ENCODE measurements at places on chromosomes 6 and 20. TPM values are rescaled to one million over a fixed set of nuclear protein-coding genes. Genes with fewer than 3 reads are reported as not detected.

GRCh38 chr20:47438464-47439381, 63.0 kb upstream of the NCOA3 start:
- peak; percentile 75 for DNase-seq

The NMBR gene
- polyA plus RNA-seq = 0.09 TPM

- DNase-seq = no peak
These were observed 48.7 kb downstream of the ANKRD6 start for GRCh38 chr6:89481695-89482094.

The EEF1A2 gene
- 29.7 TPM for polyA plus RNA-seq

DNA sequence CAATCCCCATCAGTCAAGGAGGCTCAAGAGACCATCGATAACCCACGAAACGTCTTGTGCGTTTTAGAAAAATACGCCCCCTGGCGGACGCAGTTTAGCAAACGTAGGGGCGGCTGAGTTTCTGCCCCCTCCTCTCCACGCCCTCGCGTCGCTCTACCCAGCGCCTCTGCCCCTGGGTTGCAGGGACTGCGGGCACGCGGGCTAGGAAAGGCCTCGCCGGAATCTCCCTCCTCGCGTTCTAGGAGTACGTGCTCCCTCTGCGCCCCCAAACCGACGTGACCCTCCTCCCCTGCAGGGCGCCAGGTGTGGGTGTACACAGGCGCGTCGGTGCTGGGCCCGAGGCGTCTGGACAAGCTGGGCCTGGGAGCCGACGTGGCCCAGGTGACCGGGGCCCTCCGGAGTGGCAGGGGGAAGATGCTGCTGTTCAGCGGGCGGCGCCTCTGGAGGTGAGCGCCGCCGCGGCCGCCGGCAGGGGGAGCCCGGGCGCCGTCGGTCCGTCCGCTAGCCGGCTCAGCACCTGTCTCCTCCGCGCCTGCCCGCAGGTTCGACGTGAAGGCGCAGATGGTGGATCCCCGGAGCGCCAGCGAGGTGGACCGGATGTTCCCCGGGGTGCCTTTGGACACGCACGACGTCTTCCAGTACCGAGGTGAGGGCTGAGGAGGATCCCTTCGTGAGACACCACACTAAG, 5.3 kb downstream of the MMP9 start:
- DNase-seq = no peak

- DNase-seq = no peak
These were observed 13.4 kb upstream of the RPS6KA2 start for GRCh38 chr6:166640342-166641043.

The CCN2 gene
- polyA plus RNA-seq = 102 TPM

The PACSIN1 gene
- polyA plus RNA-seq = 0.33 TPM

GRCh38 chr20:8390037-8390433, 258.0 kb downstream of the PLCB1 start:
- no peak for DNase-seq

The KCNK17 gene
- 3.2 TPM for polyA plus RNA-seq

DNA sequence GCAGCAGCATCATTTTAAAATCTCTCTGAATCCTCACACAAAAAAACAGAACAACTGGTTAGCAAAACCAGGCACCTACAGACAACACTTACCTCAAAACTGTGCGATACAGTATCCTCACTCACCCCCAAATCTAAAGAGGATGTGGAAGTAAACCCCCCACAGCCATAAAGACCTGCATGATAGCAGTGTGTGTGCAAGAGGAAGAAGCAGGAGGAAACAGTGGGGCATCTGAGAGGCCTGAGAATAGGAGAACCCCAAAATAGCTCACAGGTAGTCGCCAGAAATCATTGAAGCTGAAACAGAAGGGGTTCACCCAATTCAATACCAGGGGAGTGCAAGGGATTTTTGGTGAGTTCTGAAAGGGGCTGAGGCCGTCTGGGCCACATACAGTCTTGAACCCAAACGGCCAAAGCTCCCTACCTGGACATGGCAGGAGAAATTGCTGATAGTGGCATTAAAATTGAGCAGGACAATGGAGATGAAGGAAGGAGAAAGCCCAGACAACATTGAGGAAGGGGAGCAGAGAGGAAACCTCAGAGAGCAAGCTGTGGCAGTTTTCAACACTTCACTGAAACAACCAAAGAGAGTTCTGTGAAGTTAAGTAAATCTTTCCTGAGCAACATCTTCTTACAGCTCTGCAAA, 129.7 kb downstream of the FIG4 start:
- DNase-seq = no peak

DNA sequence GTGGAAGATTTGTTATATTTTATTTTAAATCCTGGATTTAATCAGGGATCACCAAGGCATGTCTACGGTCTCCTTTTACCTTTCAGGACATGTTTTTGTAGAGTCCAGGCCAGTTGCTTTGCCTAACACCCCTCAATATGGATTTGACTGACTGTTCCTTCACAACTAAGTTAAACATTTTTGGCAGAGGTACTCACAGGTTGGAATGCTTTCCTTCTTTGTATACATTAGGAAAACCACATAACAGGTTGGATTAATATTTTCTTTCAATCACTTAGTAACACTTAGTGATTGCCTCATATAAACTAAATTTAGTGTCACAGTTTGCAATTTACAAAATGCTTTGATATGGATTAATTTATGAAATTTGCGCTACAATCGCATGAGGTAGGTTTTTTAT, 64.5 kb downstream of the IPCEF1 start:
- DNase-seq = no peak
